Hippocampal formation (tissue), 2 donors: ENCODE measurements at places on chromosomes 16 and 17.

GRCh38 chr17:44575403-44575802 is 18.1 kb downstream of the FZD2 start:
- no peak for DNase-seq

DNA sequence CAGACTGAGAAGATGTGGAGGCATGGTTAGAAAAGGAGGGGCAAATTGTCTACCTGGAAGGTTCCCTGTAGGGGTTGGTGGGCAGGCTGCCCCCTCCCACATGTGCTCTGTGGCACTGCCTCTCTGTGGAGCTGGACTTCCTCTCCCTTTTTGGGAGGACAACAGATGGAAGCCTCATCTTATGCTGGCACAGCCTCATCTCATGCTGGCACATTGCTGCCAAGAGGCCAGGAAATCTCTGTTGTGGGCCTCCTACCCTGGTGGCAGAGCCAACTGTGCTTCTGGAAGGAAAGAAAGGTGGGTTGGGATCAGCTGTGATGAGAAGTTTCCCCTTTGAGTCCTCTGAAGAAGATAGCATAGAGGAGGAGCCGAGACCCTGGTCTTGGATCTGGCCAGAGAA is 19.7 kb upstream of the BRD7 start:
- DNase-seq: no peak

GRCh38 chr16:66587881-66588600 is 8.8 kb downstream of the CMTM2 start:
- no peak for DNase-seq

DNA sequence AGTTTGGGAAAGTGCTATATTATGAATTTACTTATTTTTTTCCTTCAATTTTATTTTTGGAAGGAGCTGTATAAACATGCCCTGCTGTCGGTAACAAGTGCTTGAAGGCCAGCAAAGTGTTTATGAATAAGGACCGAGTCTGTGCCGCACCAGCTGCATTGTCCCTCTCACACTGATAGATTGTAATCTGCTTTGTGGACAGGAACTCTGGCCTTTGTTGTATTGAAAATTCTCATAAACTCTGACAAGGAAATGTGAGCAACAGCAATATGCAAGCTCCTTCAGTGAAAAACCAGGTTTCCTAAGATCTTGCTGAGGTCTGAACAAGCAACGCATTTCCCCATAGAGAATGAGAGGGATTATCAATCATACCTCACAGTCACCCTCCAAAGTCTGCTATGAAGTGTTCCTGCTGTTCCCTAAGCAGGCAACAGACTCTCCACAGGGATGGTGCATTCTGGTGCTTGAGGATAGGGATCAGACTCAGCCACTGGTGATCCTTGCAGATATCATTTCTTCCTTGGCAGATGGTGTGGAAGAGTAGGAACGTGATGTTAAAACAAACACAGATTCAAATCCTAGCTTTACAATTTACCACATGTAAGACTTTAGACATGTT is 109.6 kb downstream of the KCNJ2 start:
- no peak for DNase-seq

GRCh38 chr17:44738214-44738906 is 20.4 kb upstream of the ADAM11 start:
- no peak for DNase-seq

DNA sequence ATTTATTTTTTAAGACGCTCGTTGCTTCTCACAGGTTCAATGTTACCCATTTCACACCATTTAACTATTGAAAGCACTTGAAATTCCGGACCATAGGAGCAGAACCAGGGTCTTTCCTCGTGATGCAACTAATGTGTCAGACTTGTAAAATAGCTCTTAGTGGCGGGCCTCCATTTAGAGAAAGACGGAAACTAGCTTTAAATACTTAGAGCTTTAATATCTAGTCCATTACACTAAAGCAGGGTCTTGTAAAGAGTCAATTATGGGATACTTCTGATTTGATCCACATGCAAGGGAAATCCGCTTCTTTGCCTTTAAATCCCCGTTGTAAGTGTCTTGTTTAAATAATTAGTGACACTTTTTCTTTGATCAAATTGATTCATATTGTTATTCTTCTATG is 56.6 kb downstream of the NACA2 start:
- no peak for DNase-seq
